Mucosa of gallbladder (tissue), 1 donor: ENCODE measurements at places on chromosomes 3 and 15. TPM values are rescaled to one million over a fixed set of nuclear protein-coding genes. Genes with fewer than 3 reads are reported as not detected.

SHC4 gene
- total RNA-seq = 3.7 TPM

DNA sequence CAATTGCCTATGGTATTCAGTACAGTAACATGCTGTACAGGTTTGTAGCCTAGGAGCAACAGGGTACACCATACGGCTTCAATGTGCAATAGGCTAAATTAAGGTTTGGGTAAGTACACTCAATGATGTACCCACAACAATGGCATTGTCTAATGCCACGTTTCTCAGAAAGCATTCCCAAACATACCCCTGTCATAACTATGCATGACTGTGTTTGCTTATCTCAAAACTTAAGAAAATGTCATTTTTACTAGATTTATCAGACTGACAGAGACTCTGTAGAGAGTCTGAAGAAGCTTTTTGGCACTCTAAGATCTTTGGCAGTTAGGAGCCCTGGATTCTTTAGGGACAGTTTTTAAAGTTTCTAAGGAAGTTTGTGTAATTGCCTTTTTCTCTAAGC is 59.9 kb downstream of the MECOM start:
- DNase-seq = no peak

GRCh38 chr3:50436114-50436674 is 67.2 kb downstream of the CACNA2D2 start:
- peak; percentile 66 for DNase-seq

CPN2 gene
- total RNA-seq = 0.12 TPM

GRCh38 chr3:38460377-38461270 is 6.9 kb downstream of the ACVR2B start:
- no peak for DNase-seq

TRIM42 gene
- total RNA-seq = not detected

DNA sequence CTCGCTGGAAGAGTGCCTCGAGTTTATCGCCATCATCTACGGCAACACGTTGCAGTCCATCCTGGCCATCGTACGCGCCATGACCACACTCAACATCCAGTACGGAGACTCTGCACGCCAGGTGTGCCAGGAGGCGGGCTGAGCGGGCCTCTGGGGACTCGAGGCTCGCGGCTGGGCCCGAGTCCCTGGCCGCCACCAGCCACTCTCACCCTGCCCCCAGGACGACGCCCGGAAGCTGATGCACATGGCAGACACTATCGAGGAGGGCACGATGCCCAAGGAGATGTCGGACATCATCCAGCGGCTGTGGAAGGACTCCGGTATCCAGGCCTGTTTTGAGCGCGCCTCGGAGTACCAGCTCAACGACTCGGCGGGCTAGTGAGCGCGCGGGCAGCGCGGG is 1.9 kb downstream of the GNAT1 start:
- no peak for DNase-seq

DNA sequence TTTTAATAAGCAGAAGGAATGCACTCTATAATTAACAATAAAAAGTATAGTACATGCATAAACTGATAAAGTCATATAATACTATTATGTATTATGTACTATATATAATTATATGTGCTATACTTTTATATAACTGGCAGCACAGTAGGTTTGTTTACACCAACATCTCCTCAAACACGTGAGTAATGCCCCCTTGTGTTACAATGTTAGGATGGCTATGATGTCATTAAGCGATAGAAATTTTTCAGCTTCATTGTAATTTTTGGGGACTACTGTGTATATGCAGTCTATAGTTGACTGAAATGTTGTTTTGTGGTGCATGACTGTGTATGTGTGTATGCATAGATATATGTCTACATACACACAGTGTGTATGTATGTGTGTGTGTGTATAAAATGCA is 100.6 kb downstream of the SLMAP start:
- no peak for DNase-seq

DNA sequence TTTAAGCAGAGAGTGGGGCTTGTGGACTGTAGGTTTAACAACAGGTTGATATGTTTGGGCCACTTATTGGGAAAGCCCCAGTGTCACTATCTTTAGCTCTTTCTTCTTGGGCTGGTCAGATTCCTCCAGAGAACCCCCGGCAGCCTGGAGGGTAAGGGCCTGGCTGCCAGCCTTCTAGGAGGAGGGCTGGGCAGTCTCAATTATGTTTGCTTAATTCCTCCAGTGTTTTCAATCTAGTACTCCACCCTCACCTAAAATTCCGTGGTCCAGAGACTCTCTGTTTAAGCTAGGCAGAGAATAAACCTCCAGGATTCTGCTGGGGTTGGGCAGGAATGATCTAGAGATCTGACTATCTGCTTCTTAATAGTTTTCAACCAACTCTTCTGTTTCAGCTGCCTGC is 5.3 kb downstream of the ASB14 start:
- no peak for DNase-seq

- DNase-seq = peak; percentile 54
Measured at GRCh38 chr3:57803647-57804081, 47.6 kb downstream of the SLMAP start.

CACNA2D3 gene
- 4.7 TPM for total RNA-seq

DNA sequence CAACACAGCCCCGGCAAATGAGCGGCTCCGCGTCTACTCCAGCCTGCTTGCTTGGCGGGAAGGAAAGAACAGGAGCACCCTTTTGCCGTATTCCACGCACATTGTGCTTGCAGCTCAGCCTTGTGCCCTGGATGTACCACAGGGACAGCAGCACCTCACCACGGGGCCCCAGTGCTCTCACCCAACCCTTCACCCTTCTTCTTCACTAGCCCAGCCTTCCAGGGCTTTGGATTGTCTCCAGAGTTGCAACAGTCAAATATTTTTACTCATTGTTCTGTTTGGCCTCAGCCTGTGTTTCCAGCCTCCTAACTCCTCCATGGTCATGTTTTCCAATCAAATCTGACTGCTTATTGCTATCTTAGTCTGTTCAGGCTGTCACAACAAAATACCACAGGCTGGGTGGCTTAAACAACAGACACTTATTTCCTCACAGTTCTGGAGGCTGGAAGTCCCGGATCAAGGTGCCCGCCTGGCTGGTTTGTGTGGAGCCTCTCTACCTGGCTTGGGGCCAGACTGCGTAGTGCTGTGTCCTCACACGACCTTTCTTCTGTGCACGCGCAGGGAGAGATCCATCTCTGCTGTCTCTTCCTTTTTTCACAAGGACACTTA is 79.2 kb upstream of the ABHD17C start:
- peak; percentile 72 for DNase-seq

GRCh38 chr3:52455283-52456168 is at the start of gene NISCH:
Gene NISCH (plus strand): TSS chr3:52455604. CDS start chr3:52455642, 38 bp downstream.
- peak; percentile 89 for DNase-seq

DNA sequence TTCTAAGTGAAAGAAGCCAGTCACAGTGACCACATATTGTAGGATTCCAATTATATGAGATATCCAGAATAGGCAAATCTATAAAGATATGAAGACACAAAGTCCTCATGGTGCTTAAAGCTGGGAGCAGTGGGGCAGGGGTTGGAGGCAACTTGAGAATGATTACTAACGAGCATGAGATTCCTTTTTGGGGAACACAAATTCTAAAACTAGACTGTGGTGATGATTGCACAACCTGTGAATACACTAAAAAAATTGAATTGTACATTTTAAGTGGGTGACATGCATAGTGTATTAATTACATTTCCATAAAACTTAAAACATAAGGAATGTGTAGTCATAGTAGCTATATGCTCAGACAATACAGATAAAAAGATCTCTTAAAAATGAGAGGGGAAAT is 103.2 kb downstream of the DPH6 start:
- DNase-seq = no peak

CRABP1 gene
- 1.4 TPM for total RNA-seq

DNA sequence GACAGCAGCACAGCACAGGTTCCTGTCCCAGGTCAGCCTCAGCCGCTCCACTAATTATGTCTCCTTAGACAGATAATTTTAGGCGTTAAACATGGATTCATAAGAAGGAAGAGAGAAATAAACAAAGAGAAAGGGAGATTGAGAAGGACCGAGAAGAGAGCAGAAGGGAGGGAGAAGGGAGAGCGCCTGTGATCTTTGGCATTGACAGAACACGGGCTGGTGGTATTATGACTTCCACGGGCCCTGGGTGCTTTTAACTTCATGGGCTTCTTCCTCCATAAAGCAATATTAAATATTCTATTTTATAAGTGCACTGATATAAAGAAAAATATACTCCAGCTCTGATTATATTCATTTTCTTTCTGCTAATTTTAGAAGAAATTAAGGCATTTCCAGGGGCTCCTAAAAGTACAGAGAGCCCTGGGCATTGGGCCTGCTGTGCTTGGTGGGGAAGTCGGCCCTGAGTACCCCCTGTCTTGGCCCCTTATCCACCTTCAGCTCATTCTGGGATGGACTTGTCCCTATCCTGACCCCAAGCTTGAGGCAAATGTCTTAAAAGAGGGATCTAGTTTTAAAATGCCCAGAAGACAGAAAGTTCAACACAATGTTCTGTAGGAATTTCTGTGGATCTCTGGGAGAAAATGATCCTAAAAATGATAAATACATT is 135.3 kb downstream of the MEX3B start:
- DNase-seq = no peak

DNA sequence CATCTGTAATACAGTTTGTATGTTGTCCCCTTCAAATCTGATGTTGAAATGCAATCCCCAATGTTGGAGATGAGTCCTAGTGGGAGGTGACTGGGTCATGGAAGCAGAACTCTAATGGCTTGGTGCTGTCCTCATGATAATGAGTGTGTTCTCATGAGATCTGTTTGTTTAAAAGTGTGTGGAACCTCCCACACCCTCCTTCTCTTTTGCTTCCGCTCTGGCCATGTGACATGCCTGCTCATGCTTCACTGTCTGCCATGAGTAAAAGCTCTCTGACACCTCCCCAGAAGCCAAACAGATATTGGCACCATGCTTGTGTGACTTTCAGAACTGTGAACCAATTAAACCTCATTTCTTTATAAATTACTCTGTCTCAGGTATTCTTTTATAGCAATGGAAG is 794.0 kb upstream of the CFAP20DC start:
- DNase-seq = no peak
